ENCODE measurements at places on chromosomes 3 and 15. TPM values are rescaled to one million over a fixed set of nuclear protein-coding genes. Genes with fewer than 3 reads are reported as not detected.

GRCh38 chr15:90161950-90162361, 39.2 kb upstream of the SEMA4B start:
- no peak for DNase-seq
- H3K27ac ChIP-seq = no peak overlapping the region
- H3K4me1 ChIP-seq = peaks cover 24% of the 10 kb centered on the region
- H3K4me3 ChIP-seq = no peak overlapping the region
- H3K27me3 ChIP-seq = no peaks in the 10 kb centered on the region

GRCh38 chr3:14273901-14274611, 95.4 kb downstream of the LSM3 start:
- H3K4me1 ChIP-seq = no peaks in the 10 kb centered on the region
- no peak overlapping the region for H3K27ac ChIP-seq
- no peak for DNase-seq
- no peaks in the 10 kb centered on the region for H3K36me3 ChIP-seq

- H3K27me3 ChIP-seq = peaks cover 5% of the 10 kb centered on the region
- no peaks in the 10 kb centered on the region for H3K36me3 ChIP-seq
- H3K4me3 ChIP-seq = no peak overlapping the region
- no peak for DNase-seq
Measured at GRCh38 chr3:167864552-167864874, 129.0 kb downstream of the SERPINI1 start.

- no peak for DNase-seq
- no peaks in the 10 kb centered on the region for H3K36me3 ChIP-seq
- no peak overlapping the region for H3K27ac ChIP-seq
- H3K4me3 ChIP-seq = no peak overlapping the region
- H3K27me3 ChIP-seq = peaks cover 7% of the 10 kb centered on the region
- H3K4me1 ChIP-seq = no peaks in the 10 kb centered on the region
Measured at GRCh38 chr3:36674816-36675215, 89.5 kb downstream of the DCLK3 start.

DNA sequence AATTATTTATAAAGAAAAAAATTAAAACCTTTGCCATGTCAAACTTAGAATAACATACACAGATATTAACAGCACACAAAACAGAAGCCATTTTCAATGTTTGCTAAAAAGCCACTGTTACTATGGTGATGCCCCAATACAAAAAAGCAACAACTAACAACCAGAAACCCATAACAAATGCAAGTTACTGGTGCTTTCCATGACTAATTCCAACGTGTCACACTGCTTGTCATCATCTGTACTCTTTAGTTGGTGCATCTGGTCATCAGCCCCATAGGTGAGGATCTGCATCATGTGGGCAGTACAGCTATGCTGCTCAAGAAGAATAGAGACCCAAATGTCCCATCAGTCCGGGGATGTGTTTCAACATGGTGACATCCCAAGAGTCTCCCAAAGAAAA, 52.8 kb downstream of the ATP8B4 start:
- peaks cover 52% of the 10 kb centered on the region for H3K4me1 ChIP-seq
- no peaks in the 10 kb centered on the region for H3K27me3 ChIP-seq
- peak; percentile 61 for DNase-seq
- no peak overlapping the region for H3K4me3 ChIP-seq

DNA sequence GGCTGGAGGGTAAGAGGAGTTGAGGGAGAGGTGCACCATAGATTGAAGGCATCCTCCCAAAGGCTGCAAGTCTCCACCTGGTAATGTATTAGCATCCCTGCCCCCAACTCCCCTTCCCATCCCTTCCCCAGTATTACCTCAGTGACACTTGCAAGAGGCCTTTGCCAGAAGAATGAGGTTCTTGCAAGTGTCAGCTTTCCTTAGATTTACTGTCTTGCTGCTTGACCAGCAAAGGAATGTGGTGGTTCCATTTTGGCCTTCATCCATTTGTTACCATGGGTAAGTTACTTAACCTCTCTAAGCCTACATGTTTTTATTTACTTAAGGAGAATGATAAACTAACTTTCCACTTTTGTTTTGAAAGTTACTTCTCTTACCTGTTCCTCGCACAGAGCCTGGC, 108.9 kb downstream of the LRTM1 start:
- H3K27me3 ChIP-seq = no peaks in the 10 kb centered on the region
- no peak overlapping the region for H3K4me3 ChIP-seq
- no peak overlapping the region for H3K27ac ChIP-seq
- DNase-seq = no peak

DNA sequence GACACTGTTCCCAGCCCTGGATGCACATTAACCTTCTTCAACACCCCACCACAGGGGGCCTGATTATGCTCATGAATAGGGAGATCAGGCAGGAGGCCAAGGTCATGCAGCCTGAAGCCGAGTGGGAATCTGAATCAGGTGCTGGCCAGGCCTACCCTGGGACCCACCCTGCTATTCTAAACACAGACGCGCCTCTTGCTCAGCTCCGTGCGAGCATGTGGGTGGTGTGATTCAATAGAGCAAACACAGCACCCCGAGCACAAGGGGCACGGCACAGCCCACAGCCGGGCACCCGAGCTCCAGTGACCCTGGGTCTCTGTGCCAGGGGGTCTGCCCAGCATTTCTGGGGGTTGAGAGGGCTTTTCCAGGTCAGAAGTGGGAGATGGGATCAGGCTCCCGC, 24.6 kb upstream of the GRIP2 start:
- no peak for DNase-seq
- H3K4me1 ChIP-seq = peaks cover 22% of the 10 kb centered on the region
- peaks cover 27% of the 10 kb centered on the region for H3K27me3 ChIP-seq
- H3K4me3 ChIP-seq = no peak overlapping the region
- H3K36me3 ChIP-seq = no peaks in the 10 kb centered on the region

The ZNF620 gene
- total RNA-seq = 5.7 TPM

DNA sequence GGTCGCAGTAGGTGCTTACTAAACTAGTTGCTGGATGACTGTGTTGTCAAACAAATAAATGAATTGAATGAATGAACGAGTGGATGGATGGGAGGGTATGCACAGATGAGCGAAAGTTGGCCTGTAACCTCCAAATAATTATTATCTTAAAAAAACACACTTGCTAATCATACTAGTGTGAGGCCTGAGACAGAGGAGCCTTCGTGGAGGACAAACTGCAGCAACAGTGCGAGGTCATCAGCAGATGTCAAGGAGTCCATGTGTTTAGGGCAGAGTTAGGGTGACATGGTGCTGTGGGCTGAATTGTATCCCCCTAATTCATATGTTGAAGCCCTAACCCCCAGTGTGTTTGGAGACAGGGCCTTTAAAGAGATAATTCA, 24.4 kb downstream of the CORO2B start:
- no peaks in the 10 kb centered on the region for H3K4me1 ChIP-seq
- DNase-seq = no peak
- no peaks in the 10 kb centered on the region for H3K36me3 ChIP-seq
- no peak overlapping the region for H3K4me3 ChIP-seq
- H3K27me3 ChIP-seq = no peaks in the 10 kb centered on the region

GRCh38 chr3:10437272-10437994, 68.0 kb downstream of the ATP2B2 start:
- H3K27me3 ChIP-seq = no peaks in the 10 kb centered on the region
- DNase-seq = peak; percentile 87
- peaks cover 31% of the 10 kb centered on the region for H3K4me1 ChIP-seq
- peak overlapping the region; percentile 67 for H3K27ac ChIP-seq

DNA sequence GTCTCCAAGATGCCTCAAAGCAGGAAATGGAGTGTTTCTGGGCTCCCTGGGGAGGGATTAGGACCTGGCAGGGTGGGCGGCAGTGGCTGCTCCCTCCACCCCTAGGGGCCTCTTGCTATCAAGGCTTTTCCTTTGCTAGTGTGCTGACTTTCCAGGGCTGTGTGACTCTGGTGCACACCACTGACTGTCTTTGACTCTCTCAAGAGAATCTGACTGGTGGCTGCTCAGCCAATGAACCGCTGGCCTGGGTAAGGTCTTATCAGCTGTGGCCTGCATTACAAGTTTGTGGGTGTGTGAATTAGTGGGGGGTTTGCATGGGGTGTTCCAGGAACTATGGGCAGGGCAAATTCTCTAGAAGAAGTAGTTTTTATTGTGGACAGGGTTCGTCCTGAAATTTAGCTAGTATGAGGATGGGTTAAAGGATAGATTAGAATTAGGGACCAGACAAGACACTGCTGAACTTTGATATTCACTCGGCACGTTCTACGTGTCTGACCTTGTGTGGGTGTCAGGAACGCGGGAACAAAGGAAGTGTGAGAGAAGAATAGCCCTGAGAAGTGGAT, 29.5 kb downstream of the SIAH2 start:
- peaks cover 3% of the 10 kb centered on the region for H3K36me3 ChIP-seq
- peaks cover 18% of the 10 kb centered on the region for H3K4me1 ChIP-seq
- H3K27ac ChIP-seq = no peak overlapping the region

DNA sequence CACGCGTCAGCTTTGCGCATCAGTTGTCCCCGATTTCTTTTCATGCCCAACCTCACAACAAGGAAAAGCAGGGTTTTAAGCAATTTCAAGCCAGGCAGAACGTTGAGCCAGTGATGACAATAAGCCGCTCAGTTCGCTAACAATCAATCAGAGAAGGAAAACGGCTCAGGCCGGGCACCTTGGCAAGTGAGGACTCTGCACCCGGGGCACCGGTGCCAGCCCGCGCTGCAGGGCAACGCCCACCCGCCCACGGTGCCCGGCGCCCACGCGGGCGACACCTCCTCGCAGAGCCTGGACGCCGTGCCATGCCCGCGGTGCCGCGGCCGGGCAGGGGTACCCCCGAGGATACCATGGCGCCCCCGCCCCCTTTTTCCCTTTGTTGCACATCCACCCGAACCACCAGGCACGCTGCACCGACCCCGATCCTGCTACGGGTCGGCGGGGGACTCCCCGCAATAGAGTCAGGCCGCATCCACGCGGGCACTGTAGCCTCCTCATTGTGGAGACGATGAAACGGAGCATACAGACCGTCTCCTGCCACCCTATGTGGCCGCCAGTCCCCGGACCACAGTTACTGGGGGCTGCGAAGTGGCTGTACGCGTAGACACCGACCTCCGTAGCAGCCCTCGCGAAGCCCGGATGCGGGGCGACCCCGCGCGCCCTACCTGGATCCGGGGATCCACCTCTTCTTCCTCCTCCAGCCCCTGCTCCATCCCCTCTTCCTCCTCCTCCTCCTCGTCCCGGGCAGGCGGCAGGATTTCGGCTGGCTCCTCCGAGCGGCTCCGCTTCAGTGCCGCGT, 581 bp downstream of the SH3BP5 start:
- H3K36me3 ChIP-seq = peaks cover 26% of the 10 kb centered on the region
- DNase-seq = peak; percentile 53
- peak overlapping the region; percentile 83 for H3K4me3 ChIP-seq
- H3K27me3 ChIP-seq = no peaks in the 10 kb centered on the region
- H3K27ac ChIP-seq = peak overlapping the region; percentile 30
